GM04503 (cell line): ENCODE measurements at places on chromosomes 6 and 20.

GRCh38 chr20:3980260-3981131, 34.9 kb downstream of the RNF24 start:
- peak; percentile 40 for DNase-seq

DNA sequence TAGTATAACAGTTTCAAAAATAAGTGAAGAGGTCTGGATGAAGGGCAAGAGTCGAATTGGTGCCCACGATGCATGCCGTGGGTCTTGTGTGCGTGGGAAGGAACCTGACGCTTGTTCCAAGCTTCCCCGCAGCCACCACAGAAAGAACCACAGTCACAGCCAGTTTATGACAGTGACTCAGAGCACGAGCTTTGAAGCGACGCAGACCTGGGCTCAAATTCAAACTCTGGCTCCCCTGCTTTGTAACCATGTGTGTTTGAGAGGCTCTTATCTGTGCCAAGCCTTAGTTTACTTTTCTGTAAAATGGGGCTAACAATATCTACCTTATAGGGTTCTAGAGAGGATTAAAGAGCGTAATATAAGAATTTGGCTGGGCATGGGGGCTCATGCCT, 65.5 kb downstream of the SYNJ2 start:
- no peak for DNase-seq

DNA sequence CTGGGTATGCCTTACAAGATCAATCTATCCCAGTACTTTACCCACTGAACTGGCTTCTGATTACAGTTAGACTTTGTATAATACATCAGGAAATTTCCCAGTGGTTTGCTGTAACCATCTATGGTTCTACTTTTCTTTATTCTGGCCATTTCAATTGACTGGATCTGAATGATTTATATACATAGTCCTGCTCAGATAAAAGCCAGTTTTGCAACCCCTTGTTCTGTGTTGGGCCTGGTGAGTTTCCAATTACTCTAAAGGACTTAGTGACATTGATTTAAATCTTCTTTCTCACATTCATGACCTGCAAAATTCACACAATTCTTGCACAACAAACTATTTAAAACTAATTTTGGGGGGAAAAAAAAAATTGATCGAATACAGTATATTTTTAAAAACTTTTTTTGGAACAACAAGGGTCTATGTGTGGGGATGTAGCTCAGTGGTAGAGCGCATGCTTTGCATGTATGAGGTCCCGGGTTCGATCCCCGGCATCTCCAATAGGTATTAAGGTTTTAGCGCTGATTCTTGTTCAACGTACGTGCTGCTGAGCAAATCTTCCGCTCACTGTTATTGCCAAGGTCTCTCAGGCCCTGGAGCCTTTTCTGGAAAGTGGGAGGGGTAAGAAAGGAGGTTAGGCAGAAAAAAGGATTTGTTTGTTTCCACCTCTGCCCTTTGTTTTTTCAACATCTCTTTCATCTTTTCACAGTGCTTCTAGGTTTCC, 117.5 kb downstream of the GPX5 start:
- DNase-seq = peak; percentile 33

DNA sequence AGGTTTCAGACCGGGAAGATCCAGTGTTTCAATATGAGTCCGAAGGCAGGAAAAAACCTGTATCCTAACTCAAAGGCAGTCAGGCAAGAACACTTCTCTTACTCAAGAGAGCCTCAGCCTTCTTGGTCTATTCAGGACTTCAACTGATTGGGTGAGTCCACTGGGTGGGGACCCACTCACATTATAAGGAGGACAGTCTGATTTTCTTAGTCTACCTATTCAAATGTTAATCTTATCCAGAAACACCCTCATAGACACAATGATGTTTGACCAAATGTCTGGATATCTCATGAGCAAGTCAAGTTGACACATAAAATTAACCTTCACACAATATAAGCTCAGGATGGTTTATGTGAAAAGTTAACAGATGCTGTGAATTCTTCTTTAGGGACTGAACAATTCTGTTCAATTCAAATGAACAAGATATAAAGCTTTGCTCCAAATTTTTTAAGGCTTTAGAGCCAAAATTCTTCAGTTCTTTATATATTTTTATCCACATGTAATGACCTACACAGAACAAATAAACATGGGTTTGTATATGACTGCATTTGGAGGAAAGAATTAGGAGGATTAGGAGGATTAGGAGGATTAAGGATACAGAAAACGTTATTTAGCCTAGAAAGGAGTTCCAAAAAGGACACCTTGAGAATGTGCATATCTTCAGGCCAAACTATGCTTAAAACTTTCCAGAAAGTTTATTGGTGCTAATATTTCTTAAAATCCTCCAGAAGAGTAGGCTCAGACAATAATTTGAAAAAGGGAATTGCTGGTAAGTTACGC, 35.3 kb upstream of the LAMA2 start:
- no peak for DNase-seq

- DNase-seq = peak; percentile 94
These were observed 170.4 kb downstream of the HTR1B start for GRCh38 chr6:77292564-77293546.

GRCh38 chr6:25179051-25179778, 100.0 kb upstream of the CARMIL1 start:
- DNase-seq = peak; percentile 86

DNA sequence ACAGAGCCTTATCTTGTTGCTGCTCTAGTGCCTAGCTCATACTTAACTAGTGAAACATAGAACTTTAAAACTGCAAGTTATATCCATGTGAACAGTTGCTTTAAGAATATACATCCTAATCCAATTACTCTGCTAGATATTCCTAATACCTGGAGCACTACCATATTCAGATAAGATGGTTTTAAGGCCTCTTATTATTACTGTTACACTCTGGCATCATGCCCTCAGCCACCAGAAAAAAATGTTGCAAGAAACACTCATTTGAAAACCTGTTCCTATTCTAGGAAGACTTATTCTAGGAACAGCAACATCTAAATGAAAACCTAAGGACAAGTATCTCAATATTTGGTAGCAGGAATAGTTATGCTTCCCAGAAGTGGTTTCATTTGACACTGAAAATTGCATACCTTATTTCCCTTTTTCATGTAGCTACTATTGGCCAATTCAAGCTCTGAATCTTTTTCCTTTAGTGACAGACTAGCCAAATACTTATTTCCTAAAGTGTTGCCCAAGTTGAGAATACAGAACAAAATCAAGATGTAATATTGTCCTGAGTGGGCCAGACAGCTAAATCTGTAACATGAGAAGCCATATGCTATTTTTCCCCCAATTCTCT, 4.8 kb upstream of the MTFR2 start:
- no peak for DNase-seq

GRCh38 chr20:25858495-25859425, 162.1 kb upstream of the ZNF337 start:
- no peak for DNase-seq

- peak; percentile 31 for DNase-seq
These were observed 26.6 kb downstream of the ZNF133 start for GRCh38 chr20:18314786-18315406.

GRCh38 chr6:14476793-14477531, 359.4 kb downstream of the CD83 start:
- DNase-seq = peak; percentile 84

- no peak for DNase-seq
These were observed 3.7 kb downstream of the RPL10A start for GRCh38 chr6:35471836-35472345.

DNA sequence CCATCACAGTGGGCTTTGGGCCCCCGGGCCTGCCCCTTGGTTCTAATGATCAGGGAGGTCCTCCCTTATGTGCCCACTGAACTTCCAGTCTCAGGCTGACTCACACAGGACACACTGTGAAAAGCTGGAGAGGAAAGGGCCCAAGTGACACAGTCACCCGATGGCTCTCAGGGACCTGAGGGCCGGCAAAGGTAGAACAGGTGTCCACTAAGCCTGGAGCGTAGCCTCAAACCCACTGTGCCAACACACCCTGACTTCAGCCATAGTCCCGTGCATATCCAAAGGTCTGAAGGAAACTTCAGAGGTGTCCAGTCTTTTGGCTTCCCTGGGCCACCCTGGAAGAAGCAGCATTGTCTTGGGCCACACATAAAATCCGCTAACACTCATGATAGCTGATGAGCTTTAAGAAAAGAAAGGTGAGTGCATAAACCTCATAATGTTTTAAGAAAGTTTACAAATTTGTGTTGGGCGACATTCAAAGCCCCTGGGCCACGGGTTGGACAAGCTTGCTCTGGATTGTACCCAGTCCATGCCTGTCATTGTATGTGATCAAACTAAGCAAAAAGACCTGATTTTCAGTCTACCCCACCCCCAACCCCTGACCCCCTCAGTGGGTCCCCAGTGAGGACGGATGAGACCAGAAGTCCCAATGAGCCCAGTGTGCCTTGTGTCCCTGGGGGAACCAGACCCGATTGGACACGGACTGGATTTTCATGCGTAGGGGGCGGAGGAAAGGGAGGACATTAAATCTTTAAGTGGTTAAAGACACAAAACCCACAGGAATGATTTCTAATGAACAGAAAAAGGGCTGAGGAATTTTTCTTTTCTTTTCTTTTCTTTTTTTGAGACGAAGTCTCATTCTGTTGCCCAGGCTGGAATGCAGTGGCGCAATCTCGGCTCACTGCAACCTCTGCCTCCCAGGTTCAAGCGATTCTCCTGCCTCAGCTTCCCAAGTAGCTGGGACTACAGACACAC, 6.1 kb downstream of the RAMACL start:
- DNase-seq = no peak

DNA sequence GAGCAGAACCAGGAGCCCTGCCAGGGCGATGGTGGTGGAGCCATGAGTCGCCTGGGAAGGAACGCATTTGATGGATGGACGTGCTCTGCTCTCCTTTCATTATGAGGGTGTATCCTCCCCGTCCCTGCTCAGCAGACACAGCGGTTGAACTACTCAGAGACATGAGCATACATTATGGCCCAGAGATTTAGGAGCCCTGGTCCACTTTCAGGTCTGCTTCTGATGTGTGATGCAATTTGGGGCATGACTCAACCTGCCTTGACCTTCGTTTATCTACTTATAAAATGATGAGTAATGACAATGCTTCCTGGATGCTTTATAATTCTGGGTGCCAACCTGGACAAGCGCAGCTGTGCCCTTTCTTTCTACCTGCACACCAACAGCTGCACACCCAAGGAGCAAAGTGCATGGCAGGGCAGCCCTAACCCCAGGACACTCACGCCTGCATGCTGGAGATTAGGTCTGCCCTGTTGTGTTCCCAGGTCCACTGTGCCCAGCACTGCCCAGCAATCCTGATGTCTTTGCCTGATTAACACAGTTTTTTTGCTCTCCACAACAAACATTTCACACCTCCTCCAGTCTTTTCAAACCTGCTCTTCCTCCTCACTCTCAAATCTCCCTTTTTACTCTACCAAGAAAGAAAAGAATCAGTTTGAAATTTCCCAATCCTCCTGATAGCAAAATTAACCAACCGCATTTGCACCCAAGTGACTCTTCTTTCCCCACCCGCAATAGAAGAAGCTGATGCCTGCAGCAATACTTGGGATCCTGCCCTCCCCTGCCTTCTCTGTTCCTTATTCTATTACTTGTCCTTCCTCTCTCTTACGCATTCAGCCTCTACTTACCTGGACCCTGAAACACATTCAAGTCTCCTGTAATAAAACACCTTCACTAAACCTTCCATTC, 81.2 kb downstream of the EZR start:
- DNase-seq = peak; percentile 14

DNA sequence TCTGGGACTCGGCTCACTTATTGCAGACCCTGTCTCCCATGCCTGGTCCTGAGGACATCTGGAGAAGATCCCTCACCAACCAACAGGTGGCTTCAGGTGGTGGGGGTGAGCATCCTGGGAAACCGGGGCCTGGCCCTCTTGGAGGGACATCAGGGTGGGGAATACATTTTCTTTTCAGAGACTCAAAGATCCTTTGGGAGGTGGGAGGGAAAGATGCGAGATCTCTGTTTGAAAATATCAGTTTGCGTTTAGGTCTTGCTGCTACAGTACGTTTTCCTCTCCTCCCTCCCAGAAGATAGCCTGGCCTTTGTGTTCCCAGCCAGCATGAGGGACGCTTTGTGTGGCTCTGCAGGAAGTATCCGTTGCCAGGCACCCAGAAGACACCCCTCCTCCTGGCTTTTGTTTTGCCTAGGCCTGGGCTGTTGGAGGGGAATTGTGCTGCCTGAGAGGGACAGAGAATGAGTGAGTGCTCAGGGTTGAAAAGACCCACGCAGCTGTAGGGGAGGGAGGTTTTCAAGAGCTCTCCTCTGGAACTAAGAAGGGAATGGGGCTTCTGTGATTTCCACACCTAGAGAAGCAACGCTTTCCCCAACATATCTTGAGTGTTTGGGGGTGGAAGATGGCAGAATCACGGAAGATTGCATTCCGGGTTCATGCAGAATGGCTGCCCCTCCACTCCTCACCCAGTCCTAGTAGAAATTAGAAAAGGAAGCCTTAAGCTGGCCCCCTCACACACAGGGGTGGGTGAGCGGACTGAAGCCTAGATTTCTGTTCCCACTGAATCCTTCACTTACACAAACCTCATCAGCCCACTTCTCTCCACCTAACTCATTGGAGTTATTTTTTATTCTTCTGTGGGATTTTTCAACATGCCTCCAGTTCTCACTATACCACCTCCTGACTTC, 22.0 kb upstream of the SLC2A12 start:
- DNase-seq = no peak

- DNase-seq = no peak
These were observed 231.8 kb downstream of the SOD2 start for GRCh38 chr6:159461266-159461665.

GRCh38 chr20:13588049-13588448, 50.7 kb downstream of the TASP1 start:
- no peak for DNase-seq

DNA sequence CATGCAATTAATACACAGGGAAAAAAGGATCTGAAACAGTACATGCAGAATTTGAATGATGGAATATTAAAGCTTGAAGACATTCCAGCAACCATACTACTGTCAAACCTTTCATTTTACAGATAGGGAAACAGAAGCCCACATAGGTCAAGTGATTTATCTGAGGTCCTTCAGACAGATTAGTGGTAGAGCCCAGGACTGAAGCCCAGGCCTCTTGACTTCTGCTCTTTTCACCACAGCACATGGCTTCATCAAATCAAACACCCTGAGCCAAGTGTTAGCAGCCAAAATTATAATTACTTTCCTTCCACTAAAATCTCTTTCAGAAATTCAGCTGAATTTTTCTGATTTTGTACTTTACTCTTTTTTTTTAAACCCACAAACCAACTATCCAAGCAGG, 435.6 kb upstream of the RUNX2 start:
- DNase-seq = no peak

DNA sequence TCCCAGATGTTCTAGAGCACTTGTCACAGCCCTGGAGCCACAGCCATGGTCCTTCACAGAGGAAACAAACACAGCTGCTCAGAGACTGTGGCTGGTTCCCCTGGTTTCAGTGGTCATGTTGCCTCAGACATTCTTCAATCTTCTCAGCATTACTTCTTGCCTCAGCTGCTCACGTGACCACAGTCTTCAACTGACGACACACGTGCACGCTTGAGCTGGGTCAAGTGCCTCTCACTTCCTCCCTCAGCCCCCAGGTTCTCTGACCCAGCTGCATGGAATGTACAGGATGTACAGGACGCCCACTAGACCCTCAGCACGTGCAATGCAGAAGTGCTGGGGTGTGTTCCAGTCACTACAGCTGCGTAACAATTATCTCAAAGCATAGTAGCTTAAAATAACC, 159.8 kb upstream of the GGTLC1 start:
- DNase-seq = no peak

GRCh38 chr20:62350098-62350628, 16.9 kb downstream of the LAMA5 start:
- no peak for DNase-seq
